ENCODE measurements at places on chromosomes 1 and 21.

GRCh38 chr1:57989877-57990276 lies 556.6 kb downstream of the OMA1 start:
- no peak for DNase-seq

DNA sequence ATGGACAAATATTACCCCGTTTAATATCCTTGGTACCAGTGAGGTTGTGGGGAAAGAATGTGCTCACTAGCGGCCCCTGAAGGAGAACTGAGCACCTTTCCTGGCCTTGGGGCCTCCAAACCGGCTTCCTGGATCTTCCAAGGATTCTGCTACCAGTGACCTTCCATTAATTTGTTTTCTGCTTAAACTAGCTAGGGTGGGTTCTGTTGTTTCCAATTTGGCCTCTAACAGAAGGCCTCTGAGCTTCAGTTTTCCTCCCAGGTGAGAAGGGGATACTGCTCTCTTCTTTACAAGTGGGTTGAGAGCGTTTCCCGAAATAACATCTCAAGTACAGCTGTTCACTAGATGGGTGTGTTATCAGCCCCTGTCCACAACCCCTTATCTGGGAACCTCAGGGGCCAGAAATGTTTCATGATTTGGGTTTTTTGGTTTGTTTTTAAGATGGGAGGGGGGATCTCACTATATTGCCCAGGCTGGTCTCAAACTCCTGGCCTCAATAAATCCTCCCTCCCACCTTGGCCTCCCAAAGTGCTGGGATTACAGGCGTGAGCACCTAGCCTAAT lies 16.9 kb upstream of the IFNGR2 start:
- no peak for DNase-seq

GRCh38 chr1:44405798-44406736 lies 1.0 kb downstream of the RNF220 start:
- DNase-seq, result no peak

DNA sequence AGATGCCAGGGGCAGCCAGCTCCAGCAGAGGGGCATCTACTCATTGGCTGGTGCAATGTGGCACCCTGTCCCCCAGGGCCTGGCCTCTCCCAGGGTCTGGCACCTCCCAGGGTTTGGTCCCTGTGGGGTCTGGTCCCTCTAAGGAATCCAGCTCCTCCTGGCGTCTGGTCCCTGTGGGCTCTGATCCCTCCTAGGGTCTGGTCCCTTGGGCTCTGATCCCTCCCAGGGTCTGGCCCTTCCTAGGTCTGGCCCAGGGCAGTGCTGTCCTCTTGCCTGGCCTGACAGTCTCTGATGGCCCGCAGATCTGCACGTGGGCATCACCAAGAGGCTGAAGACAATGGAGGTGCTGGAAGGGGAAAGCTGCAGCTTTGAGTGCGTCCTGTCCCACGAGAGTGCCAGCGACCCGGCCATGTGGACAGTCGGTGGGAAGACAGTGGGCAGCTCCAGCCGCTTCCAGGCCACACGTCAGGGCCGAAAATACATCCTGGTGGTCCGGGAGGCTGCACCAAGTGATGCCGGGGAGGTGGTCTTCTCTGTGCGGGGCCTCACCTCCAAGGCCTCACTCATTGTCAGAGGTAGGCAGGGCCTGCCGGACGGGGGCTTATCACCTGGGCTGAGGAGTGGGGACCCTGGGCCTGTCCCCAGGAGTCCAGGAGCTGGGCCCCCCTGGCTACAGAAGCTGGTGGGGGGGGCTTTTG lies 73.9 kb downstream of the OBSCN start:
- no peak for DNase-seq

Data from activated CD4-positive, alpha-beta T cell treated with anti-CD3 and anti-CD28 coated beads for 4 hours (primary cell).